ENCODE measurements at places on chromosomes 4 and X.

- no peak for DNase-seq
These were observed 14.5 kb downstream of the TNIP2 start for GRCh38 chr4:2741626-2742025.

DNA sequence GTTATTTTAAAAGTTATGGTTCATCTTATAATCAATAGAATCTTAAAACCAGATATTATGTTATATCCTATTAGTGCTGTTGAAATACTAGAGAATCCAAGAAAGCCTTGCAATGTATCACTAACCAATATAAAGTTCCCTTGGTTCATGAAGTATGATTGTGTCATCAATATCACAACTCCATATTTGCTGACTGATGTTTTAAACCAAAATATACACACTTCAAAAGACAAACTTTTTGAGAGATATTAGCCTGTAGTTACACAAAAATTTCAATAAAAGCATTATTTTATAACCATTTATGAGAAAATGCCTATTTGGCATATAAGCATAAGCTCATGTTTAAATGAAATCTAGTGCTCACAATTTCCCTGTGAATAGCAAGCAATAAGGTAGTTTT, 198.6 kb downstream of the CENPC start:
- no peak for DNase-seq

GRCh38 chr4:79308971-79309370, 16.9 kb downstream of the NAA11 start:
- no peak for DNase-seq

GRCh38 chr4:18611026-18611425, 589.5 kb upstream of the LCORL start:
- DNase-seq: no peak

GRCh38 chr4:3780347-3781171, 14.4 kb downstream of the ADRA2C start:
- DNase-seq: no peak

GRCh38 chrX:26848511-26848910, 614.6 kb downstream of the PPP4R3C start:
- DNase-seq: no peak

DNA sequence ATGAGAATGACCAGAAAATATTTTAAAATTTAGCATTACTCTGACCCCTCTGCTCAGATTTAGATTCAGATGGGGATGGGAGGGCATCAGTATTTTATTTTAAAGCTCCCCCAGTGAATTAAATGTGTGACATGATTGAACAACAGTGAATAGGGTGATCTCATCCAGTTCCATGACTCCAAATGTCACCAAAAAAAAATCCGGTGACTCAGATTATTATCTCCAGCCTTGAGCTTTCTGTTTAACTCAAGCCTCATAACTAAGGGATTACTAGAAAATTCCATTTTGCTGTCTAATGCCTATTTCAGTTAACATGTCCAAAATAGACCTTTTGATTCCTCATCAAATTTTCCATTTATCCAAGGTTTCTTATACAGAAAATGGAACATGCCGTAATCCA, 121.8 kb upstream of the TMEM47 start:
- no peak for DNase-seq

- DNase-seq: no peak
These were observed 70.9 kb downstream of the MAGEB5 start for GRCh38 chrX:26286836-26287235.

- DNase-seq: no peak
These were observed 38.2 kb downstream of the AFF2 start for GRCh38 chrX:148538582-148538981.

- DNase-seq: no peak
These were observed 50.6 kb downstream of the SYNPO2 start for GRCh38 chr4:118939169-118939783.

- no peak for DNase-seq
These were observed 32.2 kb upstream of the UGT2B4 start for GRCh38 chr4:69527924-69528323.

GRCh38 chr4:120545391-120545790, 377.1 kb downstream of the PRDM5 start:
- no peak for DNase-seq

DNA sequence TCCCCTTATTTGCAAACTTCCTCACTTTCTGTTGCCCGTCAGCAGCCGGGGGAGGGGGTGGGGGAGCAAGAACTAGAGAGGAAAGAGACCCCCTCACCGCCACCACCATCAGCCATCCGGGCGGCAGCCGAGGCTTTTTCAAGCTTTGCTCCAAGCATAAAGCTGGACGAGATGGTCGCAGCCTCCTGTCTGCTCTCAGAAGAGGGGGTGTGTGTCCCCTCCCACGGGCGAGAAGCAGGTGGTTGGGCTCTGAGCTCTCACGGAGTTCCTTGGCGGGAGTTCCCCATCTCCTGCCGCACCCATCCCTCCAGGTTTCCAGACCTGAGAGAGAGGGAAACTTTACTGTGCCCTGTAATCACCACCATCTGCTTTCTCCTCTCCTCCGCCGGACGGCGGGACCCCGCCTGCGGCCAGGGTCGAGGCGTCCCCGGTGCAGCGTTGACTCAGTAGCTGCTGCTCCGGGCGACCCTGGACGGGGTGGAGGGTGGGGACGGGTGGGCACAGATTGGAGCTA, 4.7 kb upstream of the ARX start:
- no peak for DNase-seq

- no peak for DNase-seq
These were observed 3.0 kb upstream of the SLC2A9 start for GRCh38 chr4:10024303-10024702.

Data from activated T-helper 1 cell treated with anti-CD3 and anti-CD28 coated beads, Interleukin-2, amount 50 U/mL, for 16 hours (primary cell).